ENCODE measurements at places on chromosomes 6 and 20.

DNA sequence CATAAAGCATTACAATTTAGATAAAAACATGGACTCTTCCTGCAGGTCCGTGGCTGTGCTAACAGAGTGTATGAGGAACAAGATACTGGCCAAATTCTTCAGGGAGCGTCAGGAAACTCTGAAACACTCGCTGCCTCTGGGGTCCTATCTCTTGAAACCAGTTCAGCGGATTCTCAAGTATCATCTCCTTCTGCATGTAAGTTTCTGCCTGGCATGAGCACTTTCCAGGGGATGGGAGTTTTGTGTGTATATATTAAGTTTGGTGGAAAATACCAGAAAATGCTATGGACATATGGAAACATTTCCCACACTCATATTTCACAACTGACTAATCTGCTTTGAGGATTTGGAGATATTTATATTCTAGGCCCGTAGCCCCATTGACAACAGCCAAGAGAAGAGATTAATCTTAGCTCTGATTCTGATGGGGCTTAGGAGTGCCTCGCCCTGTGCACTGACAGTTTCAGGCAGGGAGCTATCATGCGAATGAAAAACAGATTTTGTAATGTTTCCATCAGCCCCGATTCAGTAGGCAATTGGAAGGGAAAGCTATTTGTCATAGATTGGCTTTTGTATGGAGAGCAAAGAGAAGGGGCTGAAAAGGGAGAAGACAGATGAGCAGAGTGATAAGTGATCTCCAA is 64.7 kb upstream of the MTHFD1L start:
- no peak for DNase-seq

DNA sequence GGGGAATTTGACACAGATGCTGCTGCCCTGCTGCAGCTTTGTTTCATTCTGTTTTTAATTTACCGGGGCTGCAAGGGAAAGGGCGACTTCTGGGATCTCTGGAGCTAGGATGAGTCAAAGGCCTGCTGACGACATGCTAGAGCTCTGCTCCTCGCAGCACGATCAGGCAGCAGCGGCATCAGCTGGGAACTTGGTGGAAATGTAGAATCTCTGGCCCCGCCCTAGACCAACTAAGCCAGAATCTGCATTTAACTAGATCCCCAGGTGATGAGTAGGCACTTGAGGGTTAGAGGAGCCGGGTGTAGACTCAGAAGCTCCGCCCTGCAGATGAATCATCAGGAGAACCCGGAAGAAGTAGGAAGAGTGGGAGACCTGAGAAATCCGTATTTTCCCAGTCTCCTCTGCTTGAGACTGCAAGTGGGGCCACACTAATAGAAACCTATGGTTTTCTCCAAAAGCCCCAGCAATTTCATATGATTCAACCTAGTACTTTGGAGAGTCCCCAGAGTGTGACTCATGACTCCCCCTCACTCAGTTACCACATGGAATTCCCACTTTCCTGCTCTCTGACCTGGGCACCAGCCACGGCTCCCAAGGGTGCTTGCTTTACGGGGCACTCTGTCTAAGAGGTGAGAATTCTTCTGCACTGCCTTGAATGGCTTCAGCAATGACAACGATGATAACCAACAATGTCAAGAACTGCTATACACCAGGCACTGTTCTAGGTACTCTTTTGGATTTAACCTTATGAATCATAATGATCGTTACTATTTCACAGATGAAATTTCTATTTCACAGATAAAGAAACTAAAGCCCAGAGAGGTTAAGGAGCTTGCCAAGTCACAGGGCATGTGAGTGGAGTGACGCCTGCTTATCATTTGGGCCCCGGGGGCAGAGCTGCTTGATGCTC is 18.1 kb downstream of the TUBB2B start:
- no peak for DNase-seq

- DNase-seq = no peak
These were observed 11.0 kb upstream of the TIAM2 start for GRCh38 chr6:154984146-154984545.

DNA sequence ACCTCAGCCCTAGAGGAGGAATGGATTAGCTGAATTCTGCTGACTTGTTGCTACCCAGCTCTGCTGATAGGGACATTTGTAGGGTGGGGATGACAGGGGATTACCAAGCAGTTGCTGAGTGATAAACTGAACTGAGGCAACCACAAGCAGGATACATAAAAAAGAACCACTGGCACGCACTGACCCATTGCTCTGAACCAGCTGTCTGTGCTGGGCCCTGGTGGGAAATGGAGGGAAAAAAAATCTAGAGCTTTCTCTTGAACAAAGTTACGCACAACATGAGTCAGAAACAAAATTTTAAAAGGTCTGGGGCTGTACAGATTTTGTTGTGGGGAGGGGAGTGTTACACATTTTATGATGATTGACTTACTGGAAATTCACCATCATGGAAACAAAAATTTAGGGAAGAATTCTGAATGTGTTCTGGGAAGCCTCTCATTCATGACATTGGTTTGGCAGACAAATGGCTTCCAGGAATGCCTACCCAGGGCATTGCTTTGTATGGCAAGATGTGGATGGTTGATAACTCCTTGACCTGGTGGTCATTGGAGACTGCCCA is 37.7 kb downstream of the FOXO3 start:
- no peak for DNase-seq

DNA sequence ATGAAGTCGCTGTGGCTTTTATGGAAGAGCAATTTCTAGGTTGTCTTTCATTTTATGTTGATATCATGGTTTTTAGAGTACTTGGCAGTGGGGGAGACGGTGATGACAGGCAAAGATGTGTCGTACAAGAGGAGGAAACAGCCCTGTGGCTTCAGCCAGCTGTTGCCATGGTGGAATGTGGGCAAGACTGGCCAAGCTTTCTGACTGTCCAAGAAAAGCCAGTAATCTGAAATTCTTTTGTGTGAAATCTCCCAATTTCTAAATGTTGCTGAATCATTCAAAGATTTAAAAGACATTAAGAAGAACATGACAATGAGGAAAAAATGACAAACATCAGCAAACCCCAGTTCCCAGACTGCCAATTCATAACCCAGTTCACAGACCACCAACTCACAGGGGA is 23.1 kb downstream of the PFDN4 start:
- DNase-seq = no peak

GRCh38 chr6:112038756-112039430 is 15.0 kb upstream of the CCN6 start:
- no peak for DNase-seq

GRCh38 chr6:124986164-124986563 is 23.9 kb downstream of the RNF217 start:
- DNase-seq = no peak

GRCh38 chr6:168047841-168048723 is 30.9 kb downstream of the FRMD1 start:
- DNase-seq = no peak

DNA sequence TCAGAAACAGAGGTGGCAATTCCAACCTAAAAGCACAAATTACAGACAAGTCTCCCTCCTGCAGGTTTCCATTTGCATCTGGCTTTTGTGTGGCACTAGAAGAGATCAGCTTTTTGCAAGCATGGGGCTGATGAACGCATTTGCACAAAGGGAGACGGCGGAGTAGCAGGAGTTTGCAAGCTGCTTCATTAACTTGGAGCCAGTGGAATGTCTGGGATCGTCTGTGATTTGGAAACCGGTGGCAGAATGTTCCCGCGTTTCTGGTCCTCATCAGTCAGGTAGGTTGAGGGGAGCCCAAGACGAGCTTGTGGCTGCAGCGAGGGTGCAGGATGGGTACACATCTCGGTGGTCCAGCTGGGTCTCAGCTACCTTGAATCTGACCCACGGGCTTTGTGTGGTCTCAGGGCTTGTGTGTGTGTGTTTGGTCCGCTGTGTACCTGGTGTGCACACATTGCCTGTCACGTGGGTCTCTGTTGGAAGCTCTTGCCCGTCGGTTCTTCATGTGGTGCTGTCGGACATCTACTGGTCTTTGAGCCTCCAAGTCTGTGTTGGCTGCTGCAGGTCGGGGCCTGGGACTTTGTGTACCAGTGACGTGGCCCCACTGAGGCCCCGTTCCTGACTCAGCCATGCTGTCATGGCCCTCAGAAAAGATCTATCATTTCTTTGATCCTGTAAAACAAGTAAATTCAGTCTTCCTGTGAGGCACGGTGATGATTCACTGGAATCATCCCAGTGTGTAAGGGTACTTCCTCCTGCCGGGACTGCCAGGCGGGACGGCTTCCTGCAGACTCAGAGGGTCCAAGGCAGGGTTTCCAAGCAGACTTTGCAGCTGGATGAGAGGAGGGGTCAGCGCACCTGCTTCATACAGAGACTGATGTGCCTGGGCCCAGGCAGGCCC is 12.4 kb upstream of the MYT1 start:
- peak; percentile 28 for DNase-seq

GRCh38 chr20:25022680-25023079 is 30.1 kb upstream of the APMAP start:
- DNase-seq = no peak

GRCh38 chr20:42721923-42722322 is 467.8 kb downstream of the PTPRT start:
- DNase-seq = no peak

DNA sequence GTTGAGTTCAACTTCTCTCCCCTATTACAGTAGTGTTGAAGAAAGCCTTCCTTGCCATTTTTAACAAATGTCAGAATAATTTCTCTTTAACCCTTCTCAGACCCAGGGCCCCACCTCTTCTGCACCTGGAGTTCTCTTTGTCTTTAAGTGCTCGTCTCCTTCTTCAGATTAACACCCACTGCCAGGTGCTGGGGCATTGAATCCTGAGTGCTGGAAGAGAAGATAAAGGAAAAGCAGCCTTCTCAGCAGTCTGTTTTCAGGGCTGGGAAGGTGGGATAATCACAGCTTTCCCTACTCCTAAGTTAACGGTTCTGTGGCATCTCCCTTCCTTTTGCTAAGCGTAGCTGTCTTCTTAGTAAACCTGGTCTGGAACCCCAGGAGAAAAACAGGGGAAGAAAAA is 114.6 kb upstream of the TAB2 start:
- no peak for DNase-seq

DNA sequence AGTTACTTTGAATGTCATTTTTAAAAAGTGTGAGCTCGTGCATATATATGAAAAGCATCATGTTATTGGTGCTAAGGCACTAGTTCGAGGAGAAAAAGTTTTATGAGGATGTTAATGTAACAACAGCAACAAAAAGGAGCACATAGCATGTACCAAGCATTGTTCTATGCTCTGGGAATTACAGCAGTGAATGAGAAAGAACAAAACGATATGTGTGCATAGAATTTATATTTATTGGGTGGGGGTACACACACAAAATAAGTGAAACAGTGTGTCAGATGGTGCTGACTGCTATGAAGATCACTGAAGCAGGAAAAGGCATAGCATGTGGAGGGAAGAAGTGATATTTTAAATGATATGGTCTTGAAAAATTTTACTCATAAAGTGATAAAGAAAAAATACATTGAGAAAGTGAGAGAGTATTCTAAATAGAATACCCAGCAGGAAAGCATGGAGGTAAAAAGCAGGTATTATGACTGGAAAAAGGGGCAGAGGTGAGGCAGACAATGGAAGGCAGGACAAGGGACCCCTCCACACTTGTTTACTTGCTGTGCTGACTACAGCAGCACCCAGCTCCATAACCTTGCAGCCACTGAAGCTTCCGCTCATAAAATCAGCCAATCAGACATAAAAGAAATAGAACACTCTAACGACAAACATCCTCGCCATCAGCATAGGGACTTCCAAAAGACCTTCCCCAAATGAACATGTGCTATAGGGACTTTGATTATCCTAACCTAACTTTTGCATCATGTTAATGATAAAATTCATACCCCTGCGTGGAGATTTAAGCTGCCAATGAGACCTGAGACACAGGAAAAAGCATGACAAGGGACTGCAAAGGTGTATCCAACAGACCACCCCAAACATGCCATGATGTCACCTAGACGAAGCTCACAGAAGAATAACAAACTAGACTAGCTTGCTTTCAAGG is 119.9 kb downstream of the HFE start:
- DNase-seq = no peak

GRCh38 chr6:106446983-106447382 is 86.5 kb downstream of the CRYBG1 start:
- no peak for DNase-seq

DNA sequence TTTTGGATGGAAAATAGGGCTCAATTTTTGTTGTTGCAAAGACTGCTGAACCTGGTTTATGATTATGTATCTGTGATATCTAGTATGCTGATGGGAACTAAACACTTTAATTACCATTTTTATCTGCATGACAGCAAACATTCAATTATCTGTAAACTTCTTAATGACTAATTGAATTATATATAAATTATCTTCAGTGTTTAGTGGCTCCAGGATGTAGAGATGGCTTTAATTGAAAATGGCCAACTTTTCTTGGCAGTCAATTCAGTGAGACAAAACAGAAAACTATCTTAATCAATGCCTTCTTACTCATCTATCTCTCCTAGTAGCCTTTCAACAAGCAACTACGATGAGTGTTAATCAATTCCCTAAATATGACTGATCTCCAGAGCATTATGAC is 591.3 kb downstream of the HACE1 start:
- no peak for DNase-seq

DNA sequence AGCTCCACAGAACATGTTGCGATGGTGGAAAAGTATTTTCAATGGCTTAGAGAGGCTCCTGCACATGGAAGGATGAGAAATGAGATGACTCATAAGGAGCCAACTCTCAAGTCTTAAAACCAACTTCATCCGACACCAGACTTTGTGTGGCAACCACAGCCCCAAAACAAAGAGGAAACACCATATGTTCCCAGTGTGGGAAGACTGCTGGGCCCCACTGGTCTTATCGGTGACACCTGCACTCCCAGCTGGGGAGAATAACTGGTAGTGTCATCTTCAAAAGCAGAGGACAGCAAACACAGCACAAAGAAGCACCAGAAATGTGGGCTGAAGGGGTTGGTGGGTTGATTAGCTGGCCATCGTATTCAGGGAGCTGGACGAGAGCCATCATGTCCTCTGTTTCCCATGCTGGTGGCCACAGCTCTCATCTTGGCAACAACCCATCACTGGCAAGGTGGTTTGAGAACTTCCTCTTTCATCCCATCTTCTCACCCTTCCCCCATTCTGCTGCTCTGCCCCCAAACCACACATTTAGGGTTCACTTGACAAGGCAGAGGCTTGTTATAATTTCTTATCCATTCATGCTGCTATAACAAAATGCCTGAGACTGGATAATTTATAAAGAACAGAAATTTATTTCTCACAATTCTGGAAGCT is 46.0 kb upstream of the TASP1 start:
- no peak for DNase-seq

- no peak for DNase-seq
These were observed 139.9 kb upstream of the PMEPA1 start for GRCh38 chr20:57849521-57850215.

DNA sequence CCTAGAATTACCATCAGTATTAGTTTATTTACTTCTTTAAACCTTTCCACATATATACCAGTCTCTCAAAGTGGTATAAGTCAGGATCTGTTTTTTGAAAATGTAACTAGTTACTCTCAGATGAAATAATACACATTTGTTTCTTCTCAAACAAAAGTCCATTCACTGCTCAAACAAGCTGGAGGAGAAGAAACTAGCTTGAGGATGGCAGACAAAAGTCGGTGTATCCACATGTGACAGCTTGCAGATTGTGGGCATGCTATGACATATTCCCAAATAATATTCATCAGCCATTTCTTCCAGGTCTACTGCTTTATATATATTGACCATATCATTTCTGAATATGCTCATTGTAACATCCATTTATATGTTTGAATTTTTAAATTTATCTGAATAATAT is 197.4 kb upstream of the KCNQ5 start:
- DNase-seq = no peak

- no peak for DNase-seq
These were observed 5.7 kb upstream of the CTNNBL1 start for GRCh38 chr20:37688093-37688492.

- no peak for DNase-seq
These were observed 549.6 kb upstream of the CITED2 start for GRCh38 chr6:139923964-139924475.

- DNase-seq = peak; percentile 14
These were observed 14.5 kb downstream of the COL11A2 start for GRCh38 chr6:33177552-33178446.

Measured in right cardiac atrium (tissue), 5 donors.